ENCODE measurements at places on chromosomes 3 and 15.

DNA sequence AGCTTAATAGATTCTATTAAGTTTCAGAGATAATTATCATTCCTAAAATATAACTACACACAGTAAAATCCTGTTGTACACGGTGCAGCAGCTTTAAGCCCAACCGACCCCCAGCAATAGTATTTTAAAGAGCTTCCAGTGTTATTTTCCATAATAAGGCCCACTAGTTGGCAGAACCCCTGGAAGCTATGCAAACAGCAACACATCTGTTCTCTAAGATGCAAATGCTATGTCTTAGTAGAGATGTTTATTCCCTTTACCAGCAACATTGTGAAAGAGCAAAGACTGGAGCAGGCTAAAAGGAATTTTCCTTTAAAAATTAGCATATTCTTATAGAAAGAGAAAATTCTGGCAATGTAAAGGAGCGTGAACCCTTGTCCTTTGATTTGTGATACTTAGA is 819.7 kb upstream of the ALCAM start:
- no peak for DNase-seq

- DNase-seq = no peak
Observed at GRCh38 chr15:91116113-91117067, 16.3 kb downstream of the SV2B start.

DNA sequence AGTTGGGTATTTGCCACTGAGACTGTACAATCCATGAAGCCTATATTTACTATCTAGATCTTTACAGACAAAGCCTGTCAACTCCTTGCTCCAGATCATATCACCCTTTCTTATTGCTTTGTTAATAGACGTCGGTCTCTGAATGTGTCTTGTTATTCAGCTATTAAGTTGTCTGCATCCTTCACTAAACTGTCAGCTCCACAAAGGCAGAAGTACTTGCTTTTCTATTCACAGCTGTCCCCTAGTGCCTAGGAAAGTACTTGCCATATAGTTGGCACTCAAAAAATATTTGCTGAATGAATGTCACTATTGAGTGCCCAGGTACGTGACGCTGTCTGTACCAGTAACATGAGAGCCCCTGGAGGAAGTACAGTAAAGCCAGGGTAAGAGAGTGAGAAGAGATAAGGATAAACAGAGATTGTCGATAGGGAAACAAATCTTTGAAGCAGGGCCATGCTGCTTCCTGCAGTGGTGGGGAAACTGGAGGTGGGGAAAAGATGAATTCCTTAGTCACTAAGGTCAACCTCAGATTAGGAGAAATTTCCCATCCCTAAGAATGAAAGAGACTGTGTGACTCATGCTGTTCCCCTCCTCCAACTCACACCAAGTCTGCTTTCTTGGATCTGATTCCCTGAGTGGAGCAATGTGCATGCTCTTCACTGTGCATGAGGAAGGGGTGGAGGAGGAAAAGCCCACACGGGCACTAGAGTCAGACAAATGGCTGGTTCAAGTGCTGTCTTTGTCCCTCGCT is 36.3 kb downstream of the PRICKLE2 start:
- peak; percentile 81 for DNase-seq

- DNase-seq = no peak
Observed at GRCh38 chr3:196883361-196883760, 15.6 kb downstream of the SENP5 start.

DNA sequence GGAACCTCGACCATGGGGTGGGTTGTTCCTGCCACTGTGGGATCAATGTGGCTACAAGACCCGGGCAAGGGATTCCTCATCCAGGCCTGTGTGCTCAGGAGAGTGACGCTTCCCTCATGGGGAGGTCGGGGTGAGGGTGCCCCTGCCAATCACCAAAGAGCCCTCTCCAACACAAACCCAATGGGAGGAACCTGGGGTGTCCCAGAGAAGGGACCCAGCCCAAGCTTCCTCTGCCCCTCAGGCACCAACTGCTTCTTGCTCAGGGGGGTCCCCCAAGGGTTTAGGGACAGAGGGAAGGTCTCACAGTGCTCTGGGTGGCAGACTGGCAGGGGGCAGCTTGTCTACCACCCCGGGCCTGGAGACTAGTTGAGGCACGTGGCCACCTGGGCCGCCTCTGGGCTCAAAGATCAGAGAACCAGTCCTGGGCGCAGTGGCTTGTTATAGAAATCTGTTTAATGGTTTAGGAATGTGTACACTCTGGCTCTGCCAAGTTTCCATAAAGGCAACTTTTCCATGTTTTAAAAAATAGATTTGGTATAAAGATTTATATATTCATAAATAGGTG is 26.6 kb downstream of the GP9 start:
- no peak for DNase-seq

GRCh38 chr3:150303768-150304167 is 104.3 kb upstream of the TSC22D2 start:
- DNase-seq = no peak

- no peak for DNase-seq
Observed at GRCh38 chr3:100227511-100227921, 33.3 kb upstream of the TBC1D23 start.

GRCh38 chr3:168220556-168220955 is 124.8 kb upstream of the GOLIM4 start:
- no peak for DNase-seq

DNA sequence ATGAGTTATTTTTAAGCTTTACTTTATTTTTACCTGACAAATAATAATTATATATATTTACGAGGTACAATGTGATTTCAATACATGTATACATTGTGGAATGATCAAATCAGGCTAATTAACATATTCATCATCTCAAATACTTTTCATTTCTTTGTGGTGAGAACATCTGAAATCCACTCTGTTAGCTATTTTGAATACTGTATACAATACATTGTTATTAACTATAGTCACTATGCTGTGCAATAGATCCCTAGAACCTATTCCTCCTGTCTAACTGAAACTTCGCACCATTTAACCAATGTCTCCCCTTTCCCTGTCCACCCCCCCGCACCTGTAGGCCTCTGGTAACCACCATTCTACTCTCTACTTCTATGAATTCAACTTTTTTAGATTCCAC is 7.9 kb upstream of the SPPL2A start:
- no peak for DNase-seq

DNA sequence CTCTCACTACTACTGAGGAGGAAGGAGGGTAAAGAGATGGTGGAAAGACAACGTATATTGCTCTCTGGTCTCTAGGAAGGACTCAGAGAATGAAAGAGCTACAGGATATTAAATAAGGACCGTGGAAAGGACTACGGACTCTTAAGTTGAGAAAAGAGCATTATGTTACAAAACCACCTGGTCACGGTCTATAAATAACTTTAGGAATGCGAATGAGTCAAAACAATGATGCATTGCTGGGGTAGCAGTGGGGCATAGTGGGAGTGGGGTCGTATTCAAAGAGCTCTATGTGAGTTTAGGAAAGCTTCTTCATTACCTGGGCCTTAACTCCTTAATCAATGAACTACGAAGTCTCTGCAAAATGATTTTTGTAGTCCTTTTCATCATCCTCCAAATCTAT is 295.7 kb upstream of the SOX14 start:
- DNase-seq = no peak

- no peak for DNase-seq
Observed at GRCh38 chr3:177281292-177282118, 84.2 kb upstream of the TBL1XR1 start.

- DNase-seq = no peak
Observed at GRCh38 chr3:121957674-121958415, 63.6 kb downstream of the SLC15A2 start.

DNA sequence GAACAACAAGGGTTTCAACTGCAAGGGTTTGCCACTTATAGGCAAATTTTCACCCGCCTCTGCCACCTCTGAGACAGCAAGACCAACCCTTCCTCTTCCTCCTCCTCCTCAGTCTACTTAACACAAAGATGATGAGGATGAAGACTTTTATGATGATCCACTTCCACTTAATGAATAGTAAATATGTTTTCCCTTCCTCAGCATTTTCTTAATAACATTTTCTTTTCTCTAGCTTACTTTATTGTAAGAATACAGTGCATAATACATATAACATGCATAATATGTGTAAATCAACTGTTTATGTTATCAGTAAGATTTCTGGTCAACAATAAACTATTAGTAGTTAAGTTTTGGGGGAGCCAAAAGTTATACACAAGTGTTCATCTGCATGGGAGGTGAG is 77.4 kb downstream of the KLF15 start:
- DNase-seq = no peak

GRCh38 chr3:147651107-147651778 is 242.1 kb downstream of the ZIC1 start:
- DNase-seq = no peak

DNA sequence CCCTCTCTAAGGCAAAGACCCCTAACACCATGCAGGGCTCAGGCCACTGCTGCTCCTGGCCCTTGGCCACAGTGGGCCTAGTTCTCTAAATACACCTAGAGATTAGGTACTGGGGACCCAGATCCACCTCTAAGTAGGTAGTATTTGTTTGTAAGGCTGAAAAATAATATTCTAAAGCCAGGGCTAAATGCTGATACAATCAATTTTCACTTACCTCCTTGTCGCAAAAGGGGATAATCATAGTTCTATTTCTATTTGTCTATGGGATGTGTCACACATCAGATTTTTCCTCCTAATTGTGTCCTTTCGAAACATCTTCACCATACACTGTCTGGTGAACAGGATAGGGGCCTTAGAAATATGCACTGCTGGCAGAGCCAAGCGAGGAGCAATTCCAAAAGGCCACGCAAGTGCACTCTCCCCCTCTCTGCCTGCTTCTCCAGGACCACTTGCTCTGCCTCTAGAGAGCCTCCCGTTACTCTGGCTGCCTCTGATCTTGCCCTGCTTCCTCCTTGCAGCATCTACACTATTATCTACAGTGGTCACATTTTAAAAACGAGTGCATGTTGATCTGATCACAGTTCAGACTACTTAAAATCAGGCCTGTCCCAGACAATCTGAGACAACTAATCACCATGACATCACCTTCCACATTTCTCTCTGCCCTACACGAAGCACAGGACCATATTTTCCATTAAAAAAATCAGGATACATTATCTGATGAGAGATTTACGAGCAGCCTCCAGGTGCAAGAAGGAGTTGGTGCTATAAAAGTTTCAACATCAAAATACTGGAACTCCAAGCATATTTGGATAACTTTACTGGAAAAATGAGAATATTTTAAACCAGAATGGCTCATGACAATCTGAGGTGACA is 115.4 kb downstream of the MYLK start:
- DNase-seq = no peak

GRCh38 chr3:130748467-130748861 is 1.8 kb upstream of the PIK3R4 start:
- no peak for DNase-seq

GRCh38 chr3:64321747-64322146 is 96.5 kb upstream of the PRICKLE2 start:
- DNase-seq = no peak

- no peak for DNase-seq
Observed at GRCh38 chr3:128753715-128754114, 27.7 kb downstream of the RAB7A start.

- no peak for DNase-seq
Observed at GRCh38 chr3:16520241-16520969, 6.9 kb upstream of the RFTN1 start.

- no peak for DNase-seq
Observed at GRCh38 chr3:197206913-197207312, 91.5 kb downstream of the DLG1 start.

GRCh38 chr3:176395240-176395639 is 802.0 kb downstream of the TBL1XR1 start:
- no peak for DNase-seq

DNA sequence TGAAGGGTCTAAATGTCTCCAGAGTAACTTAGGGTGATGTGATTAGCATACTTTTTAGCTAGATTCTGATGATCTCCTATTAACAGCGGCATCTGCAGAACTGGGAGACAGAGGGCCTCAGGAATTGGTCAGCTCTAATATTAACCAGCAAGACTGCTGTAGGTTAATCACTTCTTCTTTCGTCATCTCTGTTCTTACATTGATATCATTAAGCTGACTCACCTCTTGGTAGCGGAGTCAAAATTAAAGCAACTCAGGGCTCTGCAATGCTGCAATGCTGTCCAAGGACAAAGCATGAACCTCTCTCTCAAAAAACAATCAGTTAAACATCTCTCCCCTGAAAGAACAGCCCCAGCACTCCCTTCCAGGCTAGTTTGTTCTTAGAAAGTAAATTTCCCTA is 57.5 kb upstream of the TRA2B start:
- no peak for DNase-seq

DNA sequence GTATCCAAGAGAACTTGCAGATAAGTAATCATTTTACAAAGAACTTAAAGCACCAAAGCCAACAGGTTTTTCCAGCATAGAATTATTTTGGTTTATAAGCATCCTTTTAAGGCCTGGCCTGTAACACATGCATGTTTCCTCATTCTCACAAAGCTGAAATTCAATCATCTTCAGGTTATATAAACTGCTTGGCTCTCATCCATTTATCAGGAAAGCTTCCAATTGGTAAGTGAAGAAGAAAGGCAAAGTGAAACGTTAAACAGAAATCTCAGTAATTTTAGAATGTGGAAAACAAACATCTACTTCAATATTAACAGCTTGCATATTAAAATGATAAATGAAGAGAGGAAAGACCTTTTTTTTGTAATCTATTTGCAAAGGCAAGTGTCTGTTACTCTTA is 1.6 kb downstream of the SERP1 start:
- DNase-seq = no peak

GRCh38 chr3:134833453-134834163 is 38.5 kb downstream of the EPHB1 start:
- no peak for DNase-seq

DNA sequence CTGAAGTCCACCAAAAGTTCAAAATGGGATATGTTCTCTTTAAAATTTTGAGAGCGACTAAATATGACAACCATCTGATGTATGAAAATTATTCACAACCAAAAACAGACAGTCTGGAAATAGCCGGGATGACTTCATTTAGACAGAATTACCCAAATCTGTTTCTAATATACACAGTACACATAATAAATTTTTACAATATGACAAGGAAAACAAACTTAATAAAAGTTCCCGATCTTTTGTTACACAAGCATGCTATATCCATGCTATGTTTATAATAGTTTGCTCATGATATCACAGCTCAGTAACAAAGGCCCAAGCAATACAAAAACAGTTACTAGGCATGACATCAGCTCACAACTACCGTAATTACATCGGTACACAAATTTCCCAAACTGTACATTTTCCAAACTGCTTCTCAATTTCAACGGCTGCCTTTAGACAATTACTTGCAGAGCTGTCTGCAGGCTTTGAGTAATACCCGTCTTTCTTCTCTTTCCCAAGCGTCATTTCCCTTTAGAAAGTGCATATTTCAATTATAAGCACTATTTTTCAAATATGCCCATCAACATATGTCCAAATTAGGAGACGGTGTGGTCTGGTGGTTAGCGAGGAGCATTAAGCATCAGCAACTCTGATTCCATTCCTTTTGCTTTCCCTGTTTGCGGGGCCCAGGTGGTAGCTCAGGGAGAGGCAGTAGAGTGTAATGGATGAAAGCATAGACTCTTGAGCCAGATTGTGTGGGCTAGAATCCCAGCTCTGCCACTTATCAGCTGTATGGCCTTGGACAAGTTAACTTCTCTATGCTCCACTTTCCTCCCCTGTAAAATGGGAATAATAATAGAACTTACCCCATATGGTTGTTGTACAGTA is 481.2 kb downstream of the FOXP1 start:
- DNase-seq = peak; percentile 91

Data from HFF-Myc (cell line).